ENCODE measurements at places on chromosomes 3 and 15.
A peak's percentile ranks its signal among the peaks of the same experiment; 100 is the strongest.

GRCh38 chr3:146577662-146578061, 27.5 kb downstream of the PLSCR5 start:
- DNase-seq, result no peak

DNA sequence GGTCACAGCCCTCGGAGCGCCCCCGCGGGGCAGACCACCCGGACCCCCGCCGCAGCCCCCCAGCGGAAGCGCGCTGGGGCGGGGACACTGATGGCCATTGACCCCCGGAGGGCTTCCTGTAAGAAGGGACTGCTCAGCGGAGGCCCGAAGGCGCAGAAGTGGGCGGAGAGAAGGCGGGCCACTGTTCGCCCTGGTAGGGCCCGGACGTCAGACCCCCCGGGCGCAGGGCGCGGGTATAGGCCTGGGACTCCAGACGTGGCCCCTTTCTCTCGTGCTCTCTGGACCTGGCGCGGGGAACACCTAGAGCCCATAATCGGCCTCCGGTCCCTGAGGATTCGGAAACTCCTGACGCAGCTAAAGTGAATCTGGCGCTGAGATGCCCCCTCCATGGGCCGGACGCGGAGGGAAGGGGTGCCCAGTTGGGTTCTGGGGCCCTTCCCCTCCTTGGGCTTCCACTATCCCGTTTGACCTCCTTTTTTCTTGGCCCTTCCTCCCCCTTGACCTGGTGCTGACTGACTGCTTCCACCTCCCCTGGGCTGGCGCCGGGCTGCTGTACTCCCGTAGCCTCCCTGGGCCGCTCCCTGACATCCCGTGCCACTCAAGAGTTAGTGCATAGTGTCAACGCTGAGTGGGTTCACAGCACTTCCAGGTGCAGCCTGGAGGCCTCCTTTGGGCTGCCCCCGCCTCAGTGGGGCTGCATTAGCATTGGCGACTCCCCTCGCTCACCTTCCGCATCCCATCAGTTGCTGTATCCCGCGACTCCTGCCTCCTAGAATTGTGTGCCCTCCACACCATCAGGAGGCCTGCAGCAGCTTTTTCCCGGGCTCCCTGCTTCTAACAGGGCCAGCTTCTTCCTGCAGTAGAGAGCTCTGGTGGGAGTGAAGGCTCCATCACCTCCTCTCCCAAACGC, 694 bp downstream of the ABTB1 start:
- no peak for DNase-seq

DNA sequence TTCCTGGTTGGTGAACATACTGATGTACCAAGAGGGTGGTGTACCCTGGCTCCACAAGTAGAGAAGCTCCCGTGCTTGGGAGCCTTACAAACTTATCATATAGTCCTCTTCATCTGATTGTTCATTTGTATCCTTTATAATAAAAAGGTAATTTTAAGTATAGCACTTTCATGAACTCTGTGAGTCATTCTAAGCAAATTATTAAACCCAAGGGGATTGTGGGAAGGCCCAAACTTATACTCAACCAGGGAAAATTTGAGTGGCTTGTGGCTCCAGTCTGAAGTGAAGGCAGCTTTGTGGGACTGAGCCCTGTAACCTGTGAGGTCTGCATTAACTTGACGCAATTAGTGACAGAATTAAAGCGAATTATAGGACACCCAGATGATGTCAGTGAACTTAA, 29.0 kb downstream of the TTBK2 start:
- DNase-seq, result no peak

DNA sequence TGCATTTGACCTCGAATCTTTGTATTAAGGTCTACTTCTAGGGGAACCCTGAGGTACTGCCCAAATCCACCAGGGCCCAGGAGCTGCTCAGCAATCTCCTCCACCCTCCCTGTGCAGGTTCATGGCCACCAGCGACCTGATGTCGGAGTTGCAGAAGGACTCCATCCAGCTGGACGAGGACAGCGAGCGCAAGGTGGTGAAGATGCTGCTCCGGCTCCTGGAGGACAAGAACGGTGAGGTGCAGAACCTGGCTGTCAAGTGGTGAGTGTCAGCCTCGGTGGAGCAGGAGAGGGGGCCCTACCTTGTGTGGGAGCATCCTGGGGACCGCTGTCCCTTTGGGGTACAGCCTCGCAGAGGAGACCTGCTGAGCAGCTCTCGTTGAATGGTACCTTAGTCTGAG, 6.9 kb downstream of the CAND2 start:
- no peak for DNase-seq

DNA sequence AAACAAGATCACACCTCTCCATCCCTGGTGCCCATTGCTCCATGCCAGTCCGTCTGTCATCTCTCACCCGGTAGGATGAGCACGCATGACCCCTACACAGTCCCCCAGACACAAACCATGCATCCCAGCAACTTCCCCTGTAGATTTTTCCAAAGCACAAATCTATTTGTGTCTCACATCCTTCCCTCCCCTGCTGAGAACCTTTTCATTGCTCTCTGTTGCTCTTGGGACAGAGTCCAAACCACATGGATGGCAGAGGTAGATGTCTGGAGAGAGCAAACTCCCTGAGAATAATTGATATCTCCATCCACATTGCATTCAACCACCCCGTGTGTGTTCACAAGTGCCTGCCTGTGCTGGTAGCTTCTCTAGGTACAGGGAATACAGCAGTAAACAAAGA, 29.9 kb upstream of the LRTM1 start:
- DNase-seq, result no peak

DNA sequence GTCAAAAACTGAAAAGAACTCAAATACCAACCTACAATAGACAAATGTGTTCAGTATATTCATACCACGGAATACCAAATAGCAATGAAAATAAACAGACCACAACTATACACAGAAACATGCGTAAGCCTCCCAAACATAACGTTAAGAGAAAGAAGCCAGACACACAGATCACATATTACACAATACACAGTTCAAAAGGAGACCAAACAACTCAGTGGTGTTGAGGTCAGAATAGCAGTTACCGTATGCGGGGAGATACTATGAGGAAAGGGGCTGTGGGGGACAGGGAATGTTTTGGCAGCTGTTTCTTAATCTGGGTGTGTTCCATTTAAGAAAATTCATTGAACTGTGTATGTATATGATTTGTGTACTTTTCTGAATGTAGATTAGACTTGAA, 6.6 kb downstream of the OSBPL10 start:
- DNase-seq, result no peak

GRCh38 chr3:126878664-126879063, 104.3 kb upstream of the PLXNA1 start:
- DNase-seq, result no peak

GRCh38 chr15:66862940-66863335, 160.9 kb downstream of the SMAD6 start:
- no peak for DNase-seq

GRCh38 chr3:53145713-53146080, 15.3 kb upstream of the PRKCD start:
- DNase-seq, result no peak

- peak; percentile 39 for DNase-seq
These were observed 309.8 kb downstream of the VPS13C start for GRCh38 chr15:61750271-61751084.

DNA sequence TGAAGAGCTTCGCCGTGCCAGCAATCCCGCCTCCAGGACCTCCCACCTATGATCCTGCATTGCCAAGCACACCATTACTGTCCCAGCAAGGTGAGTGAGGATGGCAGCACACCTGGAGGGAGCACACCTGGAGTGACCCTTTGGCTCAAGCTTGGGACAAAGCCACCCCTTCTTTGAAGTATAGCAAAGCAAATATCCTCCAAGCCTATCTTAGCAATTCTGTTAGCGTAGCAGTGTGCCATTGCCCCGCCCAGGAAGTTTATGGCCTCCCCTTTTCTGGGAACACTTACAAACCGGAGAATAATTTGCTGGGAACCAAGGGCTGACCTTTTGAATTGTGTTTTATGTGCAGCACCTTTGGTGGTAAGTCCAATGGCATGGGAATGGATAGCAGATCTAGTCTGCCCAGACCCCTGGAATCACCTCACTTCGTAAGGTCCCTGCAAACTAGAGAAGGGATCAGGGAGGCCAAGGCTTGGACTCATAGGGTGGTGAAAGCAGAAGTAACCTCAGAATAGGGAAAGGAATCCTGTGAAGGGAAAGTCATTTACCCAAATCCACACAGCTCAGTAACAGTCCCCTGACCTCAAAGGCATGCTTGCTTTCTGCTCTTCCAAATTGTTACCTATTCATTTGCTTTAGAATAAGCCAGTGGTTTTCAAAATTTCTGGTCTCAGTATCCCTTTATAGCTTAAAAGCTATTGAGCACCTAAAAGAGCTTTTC, 70.1 kb downstream of the HCN4 start:
- DNase-seq, result no peak

GRCh38 chr3:80556763-80557162, 789.0 kb upstream of the ROBO1 start:
- DNase-seq, result no peak

DNA sequence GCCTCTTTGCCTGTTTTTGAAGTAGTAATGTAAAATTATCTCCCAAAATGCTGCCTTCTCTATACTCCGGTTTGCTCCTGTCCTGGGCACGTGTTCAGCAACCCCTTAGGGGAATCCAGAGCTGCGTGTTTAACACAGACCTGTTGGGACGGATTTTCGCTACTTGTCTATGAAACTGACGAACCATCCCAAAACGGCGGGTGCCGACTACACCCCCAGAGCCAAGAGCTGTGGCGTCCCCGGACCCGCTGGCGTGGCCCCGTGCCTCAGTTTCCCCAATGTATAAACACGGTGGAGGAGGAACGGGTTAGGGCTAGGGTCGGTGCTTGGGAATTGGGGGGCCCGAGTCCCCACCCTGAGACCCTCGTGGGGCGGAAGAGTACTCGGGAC, 473 bp downstream of the FHIT start:
- DNase-seq, result no peak

GRCh38 chr3:172259111-172259541, 189.1 kb downstream of the GHSR start:
- DNase-seq, result no peak

DNA sequence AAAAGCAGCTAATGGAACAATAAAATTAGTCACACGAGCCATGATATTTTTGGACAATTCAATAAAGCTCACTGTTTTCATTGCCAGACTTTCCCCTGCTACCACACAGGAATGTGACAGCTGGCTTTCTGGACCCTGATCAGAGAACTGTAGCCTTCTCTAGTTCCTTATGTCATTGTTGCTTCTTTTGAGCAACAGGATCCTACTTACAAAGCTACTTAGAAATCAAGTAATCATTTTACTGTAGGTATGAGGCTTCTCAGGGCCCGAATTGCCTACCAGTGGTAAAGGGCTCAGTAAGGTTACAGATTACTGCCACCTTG, 94.3 kb upstream of the AADACL2 start:
- no peak for DNase-seq

DNA sequence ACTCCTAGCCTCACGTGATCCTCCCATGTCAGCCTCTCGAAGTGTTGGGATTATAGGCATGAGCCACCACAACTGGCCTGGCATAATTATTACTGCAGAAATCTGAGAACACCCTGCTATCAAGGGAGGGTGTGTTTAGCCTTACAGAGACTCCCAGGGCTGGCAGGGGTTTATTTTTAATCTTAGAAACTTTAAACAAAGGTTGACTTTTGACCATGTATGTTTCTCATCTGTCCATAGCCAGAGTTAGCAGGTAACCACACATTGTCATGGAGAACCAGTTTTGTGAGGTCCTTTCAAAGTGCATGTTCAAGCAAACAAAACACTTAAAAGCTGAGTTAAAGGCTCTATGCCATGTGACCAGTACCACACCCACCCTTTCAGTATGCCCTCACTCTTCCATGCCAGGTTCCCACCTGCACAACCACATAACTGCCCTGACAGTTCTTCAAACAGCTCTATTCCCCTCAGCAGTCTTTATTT, 11.1 kb downstream of the SIAH2 start:
- DNase-seq, result no peak

DNA sequence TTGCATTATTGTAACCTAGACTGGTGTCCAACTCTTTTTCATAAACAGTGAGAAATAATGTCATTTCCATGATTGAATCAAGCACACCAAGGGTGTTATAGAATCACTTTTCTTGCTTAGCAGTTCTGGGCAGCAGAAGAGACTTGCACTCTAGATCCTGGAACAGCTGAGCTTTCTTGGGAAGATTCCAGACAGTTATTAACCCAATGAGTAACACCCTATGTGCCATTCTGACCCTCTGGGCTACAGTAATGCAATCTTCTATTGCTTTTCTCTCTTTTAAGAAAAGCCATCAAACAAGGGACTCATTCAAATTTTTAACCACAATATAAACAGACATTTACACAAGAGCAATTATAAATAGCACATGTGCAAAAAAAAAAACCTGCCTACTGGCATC, 39.3 kb upstream of the USP3 start:
- DNase-seq, result no peak

GRCh38 chr3:107791027-107791426, 268.3 kb downstream of the BBX start:
- no peak for DNase-seq

- no peak for DNase-seq
These were observed 5.9 kb upstream of the ABHD10 start for GRCh38 chr3:111972891-111973290.

DNA sequence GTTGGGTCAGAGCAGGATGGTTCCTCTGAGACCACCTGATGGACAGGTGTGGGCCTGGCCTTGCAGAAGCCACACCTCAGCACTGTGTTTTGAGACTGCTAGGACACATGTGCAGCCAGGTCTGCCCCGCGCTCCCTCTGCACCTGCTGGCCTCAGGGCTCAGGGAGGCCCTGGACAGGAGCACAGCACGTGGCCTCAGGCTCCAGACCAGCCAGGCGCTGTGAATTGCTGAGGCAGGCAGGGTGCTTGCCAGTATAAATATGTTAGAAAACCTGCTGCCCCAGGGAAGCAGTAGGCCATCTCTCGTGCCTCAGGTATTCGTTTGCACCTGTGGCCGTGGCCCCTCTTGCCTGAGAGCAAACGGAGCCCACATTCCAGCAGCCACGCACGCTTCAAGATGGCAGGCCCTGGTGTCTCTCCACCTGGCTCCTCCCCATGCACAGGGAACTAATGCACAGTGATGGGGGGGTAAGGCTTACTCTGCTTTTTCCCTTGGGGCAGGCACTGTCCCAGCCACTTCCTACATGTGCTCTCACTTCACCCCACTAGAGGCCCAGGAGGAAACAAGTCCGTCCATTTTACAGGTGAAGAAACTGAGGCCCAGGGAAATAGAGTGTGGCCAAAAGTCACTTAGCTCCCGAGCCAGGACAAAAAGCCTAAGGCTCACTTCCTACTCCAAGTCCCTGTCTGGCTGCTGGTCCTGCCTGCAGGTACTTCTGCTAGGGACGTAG, 20.4 kb downstream of the SEC61A1 start:
- no peak for DNase-seq

DNA sequence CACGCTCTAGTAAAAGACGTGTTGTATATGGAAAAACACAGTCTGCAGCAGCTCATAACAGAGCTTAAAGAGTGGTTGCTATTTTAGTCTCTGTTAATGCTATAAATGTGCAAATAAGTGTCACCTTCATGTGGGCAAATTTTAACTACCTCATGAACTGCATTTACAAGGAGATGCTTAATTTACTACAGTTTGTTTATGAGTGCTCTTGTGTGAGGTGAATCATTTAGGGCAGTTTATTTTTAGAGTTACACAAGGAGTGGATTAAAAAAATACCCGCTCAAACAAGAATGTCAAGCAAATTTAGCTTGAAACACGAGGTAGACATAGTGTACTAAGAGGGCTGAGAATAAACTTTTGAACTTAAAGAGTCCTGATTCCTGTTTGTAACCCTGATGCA, 579.0 kb downstream of the MFSD1 start:
- no peak for DNase-seq
